Activated CD4-positive, alpha-beta memory T cell treated with anti-CD3 and anti-CD28 coated beads, Interleukin-2, amount 10 ng/mL, durations not matched to agents 7 days and 5 days (primary cell): ENCODE measurements at places on chromosomes 11 and 22. TPM values are rescaled to one million over a fixed set of nuclear protein-coding genes. Genes with fewer than 3 reads are reported as not detected.

DNA sequence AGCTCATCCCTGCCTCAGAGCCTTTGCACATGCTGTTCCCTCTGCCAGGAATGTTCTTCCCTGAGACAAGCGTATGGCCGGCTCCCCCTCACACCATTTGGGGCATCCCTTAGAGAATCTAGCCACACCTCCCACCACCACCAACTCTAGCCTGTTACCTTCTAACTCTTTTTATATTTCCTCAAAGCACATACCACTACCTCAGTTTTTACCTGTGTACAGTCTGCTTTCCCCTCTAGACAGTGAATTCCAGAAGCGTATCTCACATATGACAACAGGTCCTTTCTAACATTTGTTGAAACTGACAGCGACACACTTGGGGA is 75.1 kb upstream of the ARFGAP3 start:
- peaks cover 44% of the 10 kb centered on the region for H3K4me1 ChIP-seq
- DNase-seq, result no peak
- no peak overlapping the region for H3K4me3 ChIP-seq
- H3K27me3 ChIP-seq, result no peaks in the 10 kb centered on the region

GRCh38 chr22:35553341-35553740 is 12.7 kb downstream of the RASD2 start:
- no peak overlapping the region for H3K4me3 ChIP-seq
- H3K4me1 ChIP-seq, result peaks cover 8% of the 10 kb centered on the region
- no peak overlapping the region for H3K27ac ChIP-seq
- no peak for DNase-seq

DNA sequence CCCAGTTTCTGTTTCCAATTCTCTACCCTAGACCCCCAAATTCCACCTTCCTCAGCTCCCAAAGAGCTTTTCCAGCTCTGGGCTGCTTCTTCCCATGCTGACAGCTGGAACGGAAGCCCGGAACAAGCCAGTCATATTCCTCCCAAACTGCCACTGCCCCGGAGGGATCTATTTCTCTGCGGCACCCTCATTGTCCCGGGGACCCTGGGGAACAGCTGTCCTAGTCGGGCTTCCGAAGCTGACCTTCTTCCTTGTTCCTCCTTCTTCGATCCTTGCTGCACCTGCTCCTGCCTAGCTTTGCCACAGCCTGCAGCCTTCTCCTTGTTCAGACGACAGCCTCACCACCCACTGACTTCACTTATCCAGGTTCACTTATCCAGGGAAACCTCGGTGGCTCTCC is 105.7 kb downstream of the TSPAN18 start:
- peaks cover 12% of the 10 kb centered on the region for H3K27me3 ChIP-seq
- H3K4me1 ChIP-seq, result peaks cover 5% of the 10 kb centered on the region
- H3K27ac ChIP-seq, result no peak overlapping the region
- H3K36me3 ChIP-seq, result no peaks in the 10 kb centered on the region
- no peak overlapping the region for H3K4me3 ChIP-seq

DNA sequence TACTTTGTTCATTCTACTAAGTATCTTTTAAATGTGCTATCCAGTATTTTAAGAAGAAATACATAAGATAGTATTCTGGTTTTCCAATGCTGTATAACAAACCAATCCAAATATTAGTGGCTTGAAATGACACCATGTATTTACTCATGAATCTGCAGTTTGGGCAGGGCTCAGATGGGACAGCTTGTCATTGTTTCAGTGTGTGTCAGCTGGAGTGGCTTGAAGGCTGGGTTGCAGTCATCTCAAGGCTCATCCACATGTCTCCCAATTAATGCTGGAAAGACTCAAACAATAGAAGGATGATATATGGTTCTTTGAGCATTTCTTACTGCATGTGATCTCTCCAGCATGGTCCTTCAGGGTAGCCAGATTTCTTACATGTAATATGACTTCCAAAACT is 146.2 kb downstream of the ARHGAP42 start:
- H3K4me1 ChIP-seq, result no peaks in the 10 kb centered on the region
- H3K36me3 ChIP-seq, result no peaks in the 10 kb centered on the region
- DNase-seq, result no peak
- H3K27me3 ChIP-seq, result no peaks in the 10 kb centered on the region
- no peak overlapping the region for H3K4me3 ChIP-seq

GRCh38 chr11:29446132-29446531 is 570.7 kb downstream of the KCNA4 start:
- DNase-seq, result no peak

- DNase-seq, result no peak
- H3K36me3 ChIP-seq, result peaks cover 8% of the 10 kb centered on the region
- no peaks in the 10 kb centered on the region for H3K27me3 ChIP-seq
- no peak overlapping the region for H3K27ac ChIP-seq
Measured at GRCh38 chr22:42320443-42321416, 50.3 kb upstream of the TCF20 start.

DNA sequence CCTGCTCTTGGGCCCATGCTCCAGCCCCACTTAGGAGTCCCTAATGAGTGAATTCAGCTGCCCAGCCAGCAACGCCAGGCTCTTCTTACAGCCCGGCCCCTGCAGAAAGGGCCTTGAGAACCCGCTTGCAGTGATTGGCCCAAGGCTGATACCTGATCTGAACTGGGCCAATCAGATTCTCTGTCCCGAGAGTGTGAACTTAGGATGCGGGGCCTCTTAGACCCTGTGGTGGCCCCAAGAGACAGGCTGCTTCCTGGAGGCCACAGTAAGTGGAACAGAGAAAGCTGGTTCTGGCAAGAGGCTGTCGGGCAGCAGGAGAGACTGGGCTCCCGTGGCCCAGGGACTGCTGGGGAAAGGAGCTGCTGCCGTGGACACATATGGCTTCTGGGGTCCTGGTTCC is 11.5 kb downstream of the VSTM5 start:
- H3K36me3 ChIP-seq, result no peaks in the 10 kb centered on the region
- H3K4me3 ChIP-seq, result no peak overlapping the region
- no peak overlapping the region for H3K27ac ChIP-seq
- no peaks in the 10 kb centered on the region for H3K4me1 ChIP-seq
- no peak for DNase-seq

POLR3H gene
- total RNA-seq, result 19.2 TPM

FAT3 gene
- total RNA-seq, result not detected

TTC12 gene
- total RNA-seq, result 11.9 TPM

PLA2G3 gene
- total RNA-seq, result not detected
